Right lobe of liver (tissue), 6 donors: ENCODE measurements at places on chromosomes 5 and 9.
A peak's percentile ranks its signal among the peaks of the same experiment; 100 is the strongest.

DNA sequence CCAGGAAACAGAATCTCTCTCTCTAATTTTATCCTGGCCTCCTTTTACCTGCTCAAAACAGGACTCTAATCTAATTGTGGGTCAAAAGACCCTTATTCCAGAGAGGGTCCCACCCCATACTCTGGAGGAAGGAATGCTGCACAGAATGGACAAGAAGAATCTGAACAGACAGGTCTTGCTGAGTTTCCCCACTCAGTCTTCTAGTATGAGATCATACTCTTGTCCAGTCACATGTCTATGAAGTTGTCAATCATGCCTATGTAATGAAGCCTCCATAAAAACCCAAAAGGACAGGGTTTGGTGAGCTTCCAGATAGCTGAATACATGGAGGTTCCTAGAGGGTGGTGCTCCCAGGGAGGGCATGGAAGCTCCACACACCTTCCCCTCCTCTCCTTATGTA, 123.9 kb upstream of the FER start:
- DNase-seq: no peak

- no peak for DNase-seq
Observed at GRCh38 chr5:157166214-157167213, at the start of gene GARIN3. Gene GARIN3 (minus strand): TSS chr5:157166264. CDS start chr5:157166168, 96 bp downstream.

GRCh38 chr9:3793971-3794383, 268.2 kb upstream of the RFX3 start:
- DNase-seq: no peak

GRCh38 chr5:113505181-113505580, 8.3 kb upstream of the YTHDC2 start:
- no peak for DNase-seq

GRCh38 chr9:131423171-131423581, 29.3 kb downstream of the PRRC2B start:
- peak; percentile 73 for DNase-seq

GRCh38 chr9:87684627-87685219, 41.2 kb upstream of the CTSL start:
- DNase-seq: no peak

DNA sequence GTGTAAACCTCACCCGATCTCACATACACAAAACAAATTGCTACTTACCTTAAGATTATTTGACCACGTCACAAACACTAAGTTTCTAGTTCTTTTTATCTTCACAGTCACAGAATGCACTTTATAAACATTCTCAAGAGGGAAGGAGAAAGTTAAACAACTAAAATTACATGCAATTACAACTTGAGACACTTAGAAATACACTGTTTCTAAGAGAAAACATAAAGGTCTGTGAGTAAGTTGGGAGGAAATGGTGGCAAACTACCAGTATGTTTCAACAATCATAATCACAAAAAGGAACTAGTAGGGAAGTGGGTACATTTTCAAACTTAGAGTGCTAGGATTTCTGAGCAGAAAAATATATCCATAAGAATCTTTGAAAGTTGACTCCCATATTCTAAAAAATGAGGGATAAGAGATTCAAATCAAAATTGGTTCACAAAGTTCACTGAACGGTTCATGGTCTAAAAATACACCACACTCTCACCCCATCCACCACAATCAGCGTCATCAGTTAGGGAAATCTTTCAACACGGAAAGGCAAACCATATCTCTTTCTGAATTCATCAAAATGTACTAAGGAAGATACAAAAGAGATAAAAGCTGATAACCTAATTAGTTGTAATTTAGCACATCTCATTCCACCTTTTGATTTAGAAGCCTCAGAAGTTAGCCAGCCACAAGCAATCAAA, 182.6 kb downstream of the BNC2 start:
- DNase-seq: no peak

GRCh38 chr5:73189871-73190376, 16.9 kb downstream of the TMEM174 start:
- no peak for DNase-seq

DNA sequence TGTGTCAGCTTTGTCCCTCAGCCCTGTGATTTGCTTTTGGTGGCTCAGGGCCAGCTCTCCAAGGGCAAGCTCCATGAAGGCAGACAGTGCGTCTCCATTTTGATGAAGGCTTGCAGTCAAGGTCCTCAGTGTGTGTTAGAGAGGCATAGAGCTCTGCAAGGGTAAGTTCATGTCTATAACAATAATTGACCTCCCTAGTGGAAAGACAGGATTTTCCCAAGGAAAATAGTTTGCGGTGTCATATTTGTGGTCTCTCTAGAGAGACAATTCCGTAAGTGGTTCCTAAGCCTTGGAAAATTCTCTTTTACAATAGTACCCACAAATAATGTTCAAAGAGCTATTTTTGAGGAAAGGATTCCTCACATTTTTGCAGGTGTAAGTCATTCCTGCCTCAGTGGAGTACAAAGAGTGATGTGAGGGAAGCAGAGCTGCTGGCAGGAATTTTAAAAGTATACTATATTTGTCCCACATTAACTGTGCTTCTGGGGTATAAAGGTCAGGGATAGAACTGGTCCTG, 40.2 kb downstream of the SLC1A3 start:
- DNase-seq: no peak

- no peak for DNase-seq
Observed at GRCh38 chr5:151071848-151072629, 8.8 kb downstream of the TNIP1 start.

DNA sequence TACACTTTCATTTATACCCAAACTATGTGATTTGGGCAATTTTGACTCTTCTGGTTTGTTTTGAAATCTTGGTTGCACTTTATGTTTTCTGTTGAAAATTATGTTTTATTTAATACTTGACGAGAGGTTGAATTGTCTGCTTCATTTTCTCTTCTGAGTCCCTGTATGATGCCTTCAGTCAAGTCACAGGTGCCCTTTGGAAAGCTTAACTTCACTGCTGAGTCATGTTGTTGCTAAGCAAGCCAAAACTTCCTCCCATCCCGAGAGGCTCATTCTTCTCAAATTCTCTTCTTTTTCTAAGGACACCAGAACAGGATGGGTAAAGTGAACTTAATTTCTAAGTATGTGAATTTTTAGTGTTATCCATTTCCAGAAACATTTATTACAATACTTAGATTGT, 455.3 kb upstream of the PTGER4 start:
- no peak for DNase-seq

DNA sequence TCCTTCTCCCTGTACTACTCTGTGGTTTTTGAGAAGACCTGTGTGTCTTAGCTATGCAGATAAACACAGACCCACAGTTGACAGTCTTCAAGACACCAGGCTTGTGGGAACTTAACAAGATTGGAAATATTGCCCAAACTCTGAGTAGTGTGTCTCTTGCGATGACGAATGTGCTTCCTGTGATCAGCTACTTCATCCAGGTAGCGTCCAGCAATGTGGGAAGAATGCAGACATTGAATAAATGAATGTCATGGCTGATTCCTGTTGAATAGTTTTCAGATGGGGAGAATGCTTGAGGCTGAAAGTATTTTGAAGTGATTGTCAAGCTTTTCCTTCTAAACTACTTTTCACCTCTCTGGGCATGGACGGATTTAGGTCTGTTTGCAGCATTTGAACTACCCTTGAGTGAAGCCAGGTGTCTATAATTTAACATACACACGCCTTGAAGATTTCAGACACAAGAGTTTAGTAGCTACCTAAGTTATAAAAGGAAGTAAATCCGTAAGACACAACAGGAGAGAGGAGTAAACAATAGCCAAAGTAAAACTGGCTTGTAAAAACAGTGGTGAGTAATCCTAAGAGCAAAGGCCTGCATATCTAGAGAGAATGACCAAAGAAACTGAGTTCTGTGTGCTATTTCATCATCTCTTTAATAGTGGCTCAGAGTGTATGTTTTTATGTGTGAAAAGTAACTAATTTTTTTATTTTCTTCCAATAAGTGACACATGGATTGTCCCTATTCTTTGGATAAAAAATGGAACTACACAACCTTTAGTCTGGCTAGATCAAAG, 30.0 kb upstream of the ARL14EPL start:
- DNase-seq: no peak

DNA sequence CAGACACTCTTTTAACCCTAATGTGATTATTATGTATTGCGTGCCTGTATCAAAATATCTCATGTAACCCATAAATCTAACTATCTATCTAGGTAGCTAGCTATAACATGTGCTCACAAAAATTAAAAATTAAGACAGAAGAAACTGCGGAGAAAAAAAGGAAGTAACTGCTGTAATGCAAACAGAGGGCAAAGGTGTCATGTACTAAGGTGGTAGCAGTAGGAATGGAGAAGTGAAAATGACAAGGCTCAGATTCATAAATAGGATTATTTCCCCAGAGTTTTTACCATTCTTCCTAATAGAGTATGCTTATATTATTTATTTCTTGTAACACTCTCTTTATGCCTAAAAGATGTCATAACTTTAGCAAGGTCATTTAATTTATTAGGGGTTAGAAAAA, 1527.5 kb upstream of the C9orf72 start:
- DNase-seq: no peak

GRCh38 chr5:100479079-100479688, 56.0 kb upstream of the FAM174A start:
- DNase-seq: no peak

DNA sequence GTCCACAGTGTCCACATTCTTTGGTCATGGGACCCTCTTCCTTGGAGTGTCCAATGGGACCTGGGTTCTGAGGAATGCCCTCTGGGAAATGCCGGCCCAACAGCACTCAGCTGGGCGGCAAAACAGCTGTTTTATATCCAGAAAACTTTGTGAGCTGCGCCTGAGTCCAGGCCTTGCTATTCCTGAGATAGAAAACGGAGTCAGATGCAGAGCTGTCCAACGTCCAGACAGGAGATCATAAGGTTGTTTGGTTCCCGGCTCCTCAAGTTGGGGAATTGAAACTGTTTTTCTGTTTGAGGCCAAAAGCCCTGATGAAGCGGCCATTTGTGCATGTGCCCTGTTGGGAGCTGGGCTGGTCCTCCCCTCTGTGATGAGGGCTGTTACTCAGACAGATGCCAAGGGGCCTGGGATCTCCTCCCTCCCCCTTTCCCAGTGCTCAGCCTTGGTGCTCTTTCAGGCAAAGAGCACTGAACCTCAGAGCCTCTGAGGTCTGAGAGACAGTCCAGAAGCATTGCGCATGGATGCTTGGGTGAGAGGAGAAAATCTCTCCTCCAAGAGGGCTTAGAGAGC, 66.6 kb upstream of the GARNL3 start:
- no peak for DNase-seq

GRCh38 chr5:140011297-140011802, 31.7 kb downstream of the NRG2 start:
- DNase-seq: no peak

GRCh38 chr5:52469420-52469819, 318.3 kb upstream of the ITGA1 start:
- DNase-seq: no peak
